ENCODE measurements at places on chromosomes 4 and X. TPM values are rescaled to one million over a fixed set of nuclear protein-coding genes. Genes with fewer than 3 reads are reported as not detected.

- H3K27ac ChIP-seq = no peak overlapping the region
- no peaks in the 10 kb centered on the region for H3K4me1 ChIP-seq
These were observed 1562.9 kb upstream of the TENM3 start for GRCh38 chr4:180680305-180680704.

Gene PHEX
- total RNA-seq = 1.4 TPM

GRCh38 chr4:11843340-11843739 lies 414.6 kb upstream of the HS3ST1 start:
- no peaks in the 10 kb centered on the region for H3K4me1 ChIP-seq
- no peak overlapping the region for H3K4me3 ChIP-seq
- DNase-seq = no peak
- H3K27me3 ChIP-seq = no peaks in the 10 kb centered on the region

- peaks cover 19% of the 10 kb centered on the region for H3K4me1 ChIP-seq
- H3K27ac ChIP-seq = no peak overlapping the region
- no peak for DNase-seq
- H3K27me3 ChIP-seq = no peaks in the 10 kb centered on the region
- no peaks in the 10 kb centered on the region for H3K36me3 ChIP-seq
These were observed 1.9 kb downstream of the GASK1B start for GRCh38 chr4:158170691-158171561.

DNA sequence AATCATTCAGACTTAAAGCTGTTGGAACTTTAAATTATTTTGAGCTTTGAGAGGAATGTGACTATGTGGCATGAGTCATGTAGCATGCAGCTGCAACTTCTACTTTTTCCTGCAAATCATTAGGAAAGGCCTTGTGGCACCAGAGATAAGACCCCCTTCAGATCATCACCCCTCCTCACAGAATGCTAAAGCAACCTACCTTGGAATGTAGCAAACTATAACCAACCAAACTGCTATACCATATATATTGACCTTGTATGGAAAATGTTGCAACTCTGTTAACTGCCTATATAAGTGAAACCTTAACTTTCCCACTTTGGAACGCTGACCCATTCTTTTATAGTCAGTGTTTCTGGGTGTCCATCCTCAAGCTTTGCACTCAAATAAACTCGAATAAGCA lies 32.0 kb downstream of the ATXN3L start:
- no peak for DNase-seq
- no peaks in the 10 kb centered on the region for H3K36me3 ChIP-seq
- peaks cover 55% of the 10 kb centered on the region for H3K4me1 ChIP-seq
- H3K27ac ChIP-seq = peak overlapping the region; percentile 81
- no peak overlapping the region for H3K4me3 ChIP-seq
- no peaks in the 10 kb centered on the region for H3K27me3 ChIP-seq

Gene DUSP21
- total RNA-seq = not detected

GRCh38 chr4:69497076-69497475 lies 1.4 kb upstream of the UGT2B4 start:
- H3K4me3 ChIP-seq = no peak overlapping the region
- H3K27me3 ChIP-seq = no peaks in the 10 kb centered on the region
- no peak overlapping the region for H3K27ac ChIP-seq
- no peaks in the 10 kb centered on the region for H3K36me3 ChIP-seq

- no peaks in the 10 kb centered on the region for H3K27me3 ChIP-seq
- no peak overlapping the region for H3K4me3 ChIP-seq
- peaks cover 7% of the 10 kb centered on the region for H3K4me1 ChIP-seq
- H3K27ac ChIP-seq = no peak overlapping the region
- no peak for DNase-seq
- H3K36me3 ChIP-seq = peaks cover 9% of the 10 kb centered on the region
These were observed 124.1 kb upstream of the MAB21L2 start for GRCh38 chr4:150457802-150458201.

DNA sequence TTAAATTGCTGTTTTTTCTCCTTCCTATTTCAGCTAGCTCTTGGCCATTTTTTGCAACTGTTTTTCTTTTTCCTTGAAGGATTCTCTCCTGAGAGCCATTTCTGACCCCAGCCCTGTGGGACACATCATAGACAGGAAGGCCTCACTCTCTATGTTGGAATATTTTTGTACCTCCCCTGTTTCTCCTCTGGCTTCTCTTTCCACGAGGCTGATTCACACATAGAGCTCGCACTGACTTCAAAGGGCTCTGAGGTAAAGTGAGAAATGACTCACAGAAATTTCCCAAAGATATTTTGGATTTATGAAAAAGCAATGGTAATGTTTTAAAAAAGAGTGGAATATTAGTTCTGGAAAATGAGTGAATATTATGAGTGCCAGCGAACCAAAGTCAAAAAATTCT lies 181.7 kb upstream of the IGFBP7 start:
- H3K4me3 ChIP-seq = no peak overlapping the region
- no peaks in the 10 kb centered on the region for H3K4me1 ChIP-seq
- no peak overlapping the region for H3K27ac ChIP-seq

DNA sequence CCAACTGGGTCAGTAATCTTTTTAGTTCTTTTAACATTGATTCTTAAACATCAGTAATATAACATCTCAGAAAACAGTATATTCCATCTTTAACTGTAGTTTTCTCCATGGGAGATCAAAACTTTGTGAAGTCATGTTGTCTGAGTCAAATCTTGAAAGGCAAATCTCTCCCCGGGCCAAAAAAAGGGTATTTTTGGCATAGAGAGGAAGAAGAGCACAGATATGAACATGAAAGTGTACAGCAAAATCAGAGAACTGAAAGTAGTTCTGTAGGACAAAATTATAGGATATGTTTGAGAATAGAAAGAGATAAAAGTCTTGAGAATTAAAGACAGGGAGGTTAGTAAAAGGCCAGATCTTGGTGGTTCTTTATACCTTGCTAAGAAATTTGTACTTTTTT lies 176.4 kb upstream of the GYPA start:
- H3K27ac ChIP-seq = no peak overlapping the region
- no peaks in the 10 kb centered on the region for H3K4me1 ChIP-seq
- H3K36me3 ChIP-seq = peaks cover 6% of the 10 kb centered on the region
- H3K27me3 ChIP-seq = peaks cover 18% of the 10 kb centered on the region
- no peak overlapping the region for H3K4me3 ChIP-seq
- DNase-seq = no peak

Gene AFP
- total RNA-seq = not detected

Gene GCNA
- 4.4 TPM for total RNA-seq

- H3K4me1 ChIP-seq = no peaks in the 10 kb centered on the region
- H3K4me3 ChIP-seq = no peak overlapping the region
- H3K36me3 ChIP-seq = no peaks in the 10 kb centered on the region
These were observed 59.9 kb downstream of the DIPK2B start for GRCh38 chrX:45140812-45141211.

- no peaks in the 10 kb centered on the region for H3K27me3 ChIP-seq
- H3K4me1 ChIP-seq = peaks cover 4% of the 10 kb centered on the region
- H3K36me3 ChIP-seq = no peaks in the 10 kb centered on the region
These were observed 53.2 kb upstream of the BBS12 start for GRCh38 chr4:122679317-122679716.

- no peaks in the 10 kb centered on the region for H3K4me1 ChIP-seq
- no peak overlapping the region for H3K27ac ChIP-seq
These were observed 121.0 kb downstream of the ARHGAP24 start for GRCh38 chr4:85595796-85596559.

GRCh38 chr4:26204911-26205370 lies 115.9 kb upstream of the RBPJ start:
- H3K4me3 ChIP-seq = no peak overlapping the region
- no peaks in the 10 kb centered on the region for H3K36me3 ChIP-seq
- H3K27me3 ChIP-seq = peaks cover 35% of the 10 kb centered on the region

DNA sequence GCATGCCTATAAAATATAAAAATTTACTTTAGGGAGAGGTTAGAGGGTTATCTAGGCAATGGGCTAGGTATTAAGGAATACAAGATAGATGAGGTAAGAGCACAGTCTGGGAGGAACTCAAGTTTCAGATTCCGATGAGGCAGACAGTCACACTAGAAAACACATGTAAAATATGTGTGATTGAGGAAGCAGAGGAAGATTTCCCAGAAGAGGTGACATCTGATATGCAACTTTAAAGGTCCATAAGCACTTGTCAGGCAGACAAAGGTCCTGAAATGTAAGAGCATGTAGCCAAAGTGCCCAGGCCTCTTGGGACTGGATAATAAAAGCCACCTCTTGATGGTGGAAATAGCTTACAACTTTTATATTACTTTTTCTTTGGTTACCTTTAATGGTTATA lies 81.1 kb upstream of the AADAT start:
- H3K36me3 ChIP-seq = no peaks in the 10 kb centered on the region
- no peak overlapping the region for H3K27ac ChIP-seq
- H3K4me3 ChIP-seq = no peak overlapping the region
- H3K4me1 ChIP-seq = no peaks in the 10 kb centered on the region
- H3K27me3 ChIP-seq = no peaks in the 10 kb centered on the region

Gene USP17L5
- not detected for total RNA-seq

- no peak for DNase-seq
- H3K27ac ChIP-seq = no peak overlapping the region
- no peaks in the 10 kb centered on the region for H3K27me3 ChIP-seq
- H3K36me3 ChIP-seq = no peaks in the 10 kb centered on the region
- H3K4me1 ChIP-seq = peaks cover 10% of the 10 kb centered on the region
- H3K4me3 ChIP-seq = no peak overlapping the region
These were observed 128.5 kb downstream of the BCOR start for GRCh38 chrX:39969099-39969818.

Gene HPRT1
- 18.2 TPM for total RNA-seq

GRCh38 chr4:38151873-38152272 lies 191.7 kb downstream of the PTTG2 start:
- H3K4me3 ChIP-seq = no peak overlapping the region
- H3K27ac ChIP-seq = peak overlapping the region; percentile 50
- no peaks in the 10 kb centered on the region for H3K27me3 ChIP-seq
- H3K4me1 ChIP-seq = peaks cover 40% of the 10 kb centered on the region
- DNase-seq = no peak

- H3K4me1 ChIP-seq = peaks cover 69% of the 10 kb centered on the region
- H3K36me3 ChIP-seq = peaks cover 22% of the 10 kb centered on the region
- H3K27ac ChIP-seq = peak overlapping the region; percentile 63
- no peak for DNase-seq
- no peak overlapping the region for H3K4me3 ChIP-seq
These were observed 153.8 kb downstream of the DCLK2 start for GRCh38 chr4:150232029-150232428.

Gene MAGEB2
- not detected for total RNA-seq

DNA sequence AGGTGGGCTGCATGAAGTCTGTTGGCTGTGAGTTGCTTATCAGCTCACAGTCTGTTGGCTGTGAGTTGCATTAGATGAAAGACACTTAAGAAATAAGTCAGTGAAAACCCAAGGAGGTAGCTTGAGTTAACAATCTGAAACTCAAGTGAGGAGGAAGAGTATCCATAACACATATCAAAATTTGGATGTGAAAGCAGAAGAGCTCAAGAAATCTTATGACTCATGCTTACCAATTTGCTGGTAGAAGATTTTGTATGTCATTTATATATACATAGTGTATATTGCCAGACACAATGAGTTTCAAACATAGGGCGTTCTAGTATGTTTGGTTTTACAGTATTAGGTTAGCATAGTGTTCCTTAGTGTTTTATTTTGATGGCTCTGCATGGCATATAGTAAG lies 107.4 kb downstream of the DDIT4L start:
- H3K36me3 ChIP-seq = no peaks in the 10 kb centered on the region
- peaks cover 20% of the 10 kb centered on the region for H3K4me1 ChIP-seq
- H3K27me3 ChIP-seq = no peaks in the 10 kb centered on the region
- no peak overlapping the region for H3K27ac ChIP-seq
- DNase-seq = no peak

DNA sequence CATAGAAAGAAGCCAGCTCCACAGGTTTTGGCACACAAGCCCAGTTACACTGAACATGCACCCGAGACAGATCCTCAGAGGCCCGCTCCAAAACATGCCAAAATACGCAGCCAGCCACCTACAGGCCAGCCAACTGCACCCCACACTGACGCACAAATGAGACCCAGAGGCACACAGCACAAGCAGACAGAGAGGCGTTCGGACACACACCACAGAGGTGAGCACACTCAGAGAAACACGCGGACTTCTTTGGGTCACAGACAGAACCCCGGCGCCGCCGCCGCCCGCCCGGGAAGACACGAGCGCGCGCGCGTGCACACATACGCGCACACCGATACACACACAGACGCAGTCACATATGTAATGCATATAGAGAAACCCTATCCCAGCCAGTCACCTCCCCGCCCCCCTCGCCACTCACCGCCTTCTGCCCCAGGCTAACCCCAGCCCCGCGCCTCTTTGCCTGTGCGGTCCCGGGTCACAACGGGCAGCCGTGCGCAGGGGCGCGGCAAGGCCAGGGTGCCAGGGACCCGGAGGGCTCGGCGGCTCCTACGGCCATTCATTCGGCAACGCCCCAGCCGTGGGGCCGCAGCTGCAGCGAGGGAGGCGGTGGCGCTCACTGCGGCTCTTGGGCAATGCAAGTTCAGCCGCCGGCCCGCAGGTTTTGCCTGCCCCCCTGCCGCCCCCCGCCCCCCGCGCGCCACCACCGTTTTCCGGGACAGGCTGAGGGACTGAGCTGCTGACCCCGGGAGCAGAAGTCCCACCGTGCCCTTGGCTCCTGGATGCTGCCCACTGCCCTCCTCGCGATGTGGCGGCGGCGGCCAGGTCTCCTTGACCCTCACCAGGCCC lies 553 bp downstream of the SEPTIN6 start:
- H3K27me3 ChIP-seq = no peaks in the 10 kb centered on the region
- no peaks in the 10 kb centered on the region for H3K36me3 ChIP-seq
- H3K4me3 ChIP-seq = peak overlapping the region; percentile 93

GRCh38 chrX:39762266-39762841 lies 335.4 kb downstream of the BCOR start:
- H3K4me3 ChIP-seq = no peak overlapping the region
- no peaks in the 10 kb centered on the region for H3K27me3 ChIP-seq
- no peak for DNase-seq
- peak overlapping the region; percentile 12 for H3K27ac ChIP-seq
- H3K36me3 ChIP-seq = no peaks in the 10 kb centered on the region

GRCh38 chr4:182928061-182928460 lies 10.9 kb upstream of the DCTD start:
- no peak overlapping the region for H3K27ac ChIP-seq
- H3K4me1 ChIP-seq = peaks cover 8% of the 10 kb centered on the region
- no peaks in the 10 kb centered on the region for H3K27me3 ChIP-seq
- DNase-seq = no peak
- no peaks in the 10 kb centered on the region for H3K36me3 ChIP-seq
- H3K4me3 ChIP-seq = no peak overlapping the region

Gene TLL1
- total RNA-seq = 39.2 TPM

DNA sequence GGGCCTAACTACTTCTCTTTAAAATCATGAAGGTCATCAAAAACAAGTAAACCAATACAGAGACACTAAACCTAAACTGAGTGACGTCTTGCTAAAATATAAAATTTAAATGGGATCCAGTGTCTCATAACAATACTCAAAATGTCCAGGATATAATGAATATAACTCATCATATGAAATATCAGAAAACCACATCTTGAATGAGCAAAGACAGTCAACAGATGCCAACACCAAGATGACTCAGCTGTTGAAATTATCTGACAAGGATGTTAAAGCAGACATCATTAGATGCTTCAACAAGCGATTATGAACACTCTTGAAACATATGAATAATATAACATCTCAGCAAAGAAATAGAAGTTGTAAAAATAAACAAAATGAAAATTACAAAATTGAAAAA lies 8.3 kb downstream of the NAP1L2 start:
- H3K4me3 ChIP-seq = no peak overlapping the region
- H3K36me3 ChIP-seq = no peaks in the 10 kb centered on the region
- DNase-seq = no peak
- no peaks in the 10 kb centered on the region for H3K27me3 ChIP-seq
- no peak overlapping the region for H3K27ac ChIP-seq
